Activated naive CD4-positive, alpha-beta T cell treated with anti-CD3 and anti-CD28 coated beads, Interleukin-2, amount 10 ng/mL, durations not matched to agents 5 hours and 36 hours (primary cell): ENCODE measurements at places on chromosomes 3 and 15. TPM values are rescaled to one million over a fixed set of nuclear protein-coding genes. Genes with fewer than 3 reads are reported as not detected.

DHX36 gene
- 67.6 TPM for total RNA-seq

RARRES1 gene
- not detected for total RNA-seq

DISP2 gene
- total RNA-seq: 0.05 TPM

MEIS2 gene
- total RNA-seq: not detected

DPPA4 gene
- total RNA-seq: not detected

CNTN4 gene
- total RNA-seq: not detected

LHFPL4 gene
- total RNA-seq: not detected

CAPN3 gene
- total RNA-seq: 5.6 TPM

SERINC4 gene
- total RNA-seq: 0.24 TPM

FAN1 gene
- 12.0 TPM for total RNA-seq

CYP8B1 gene
- total RNA-seq: not detected
